ENCODE measurements at places on chromosomes 5 and 9.

DNA sequence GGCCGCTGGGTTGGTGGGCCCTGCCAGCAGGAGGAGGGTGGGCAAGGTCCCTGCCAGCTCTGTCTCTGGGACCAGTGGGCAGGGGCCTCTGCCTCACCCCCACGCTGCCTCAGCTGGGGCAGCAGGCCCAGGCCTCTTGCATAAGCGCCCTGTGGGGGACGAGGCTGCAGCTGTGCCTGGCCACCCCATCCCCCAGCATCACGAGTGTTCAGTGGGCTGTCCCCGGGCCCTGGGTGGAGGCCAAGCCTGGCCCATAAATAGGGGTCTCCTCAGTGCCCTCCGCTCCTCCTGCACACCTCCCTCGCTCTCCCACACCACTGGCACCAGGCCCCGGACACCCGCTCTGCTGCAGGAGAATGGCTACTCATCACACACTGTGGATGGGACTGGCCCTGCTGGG lies at the start of gene PTGDS:
PTGDS (plus strand) TSS at position 282 of the 400 bp plus-strand sequence; CDS start at position 357, 75 bp downstream.
- no peak for DNase-seq

DNA sequence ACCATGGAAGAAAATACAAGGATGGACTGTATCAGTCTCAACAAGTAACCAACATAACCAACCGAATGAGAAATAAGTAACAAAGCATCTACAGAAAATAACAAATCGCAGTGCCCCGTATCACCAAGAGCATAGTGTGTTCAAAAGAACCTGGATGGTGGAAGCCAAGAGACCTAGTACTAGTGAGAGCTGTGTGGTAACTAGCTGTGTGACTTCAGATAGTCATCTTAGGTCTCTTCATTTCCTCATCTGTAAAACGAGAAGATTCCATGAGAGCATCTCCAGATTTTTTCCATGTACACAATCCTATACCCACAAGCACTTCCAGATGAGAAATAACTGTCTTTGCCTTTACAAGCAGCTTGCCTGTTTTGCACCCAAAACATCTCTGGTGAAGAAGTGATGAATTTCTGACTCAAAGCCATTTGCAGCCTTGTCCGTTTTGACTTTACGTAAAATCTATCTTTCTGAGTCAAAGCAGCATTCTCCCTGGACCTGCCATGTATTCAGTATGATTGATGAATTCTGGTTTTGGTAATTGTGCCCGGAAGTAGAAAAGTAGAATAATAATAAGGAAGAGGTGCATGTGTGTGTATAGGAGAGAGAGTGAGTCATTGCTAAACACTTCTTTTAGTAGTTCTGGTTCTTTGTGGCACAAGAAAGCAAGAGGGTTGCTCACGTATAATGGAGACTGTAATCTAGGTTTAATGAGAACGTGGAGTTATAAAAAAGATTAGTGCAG lies 41.0 kb downstream of the AOPEP start:
- no peak for DNase-seq

GRCh38 chr9:98995059-98995671 lies 51.5 kb downstream of the COL15A1 start:
- no peak for DNase-seq

GRCh38 chr9:131500939-131501541 lies 1.7 kb upstream of the POMT1 start:
- DNase-seq: no peak

DNA sequence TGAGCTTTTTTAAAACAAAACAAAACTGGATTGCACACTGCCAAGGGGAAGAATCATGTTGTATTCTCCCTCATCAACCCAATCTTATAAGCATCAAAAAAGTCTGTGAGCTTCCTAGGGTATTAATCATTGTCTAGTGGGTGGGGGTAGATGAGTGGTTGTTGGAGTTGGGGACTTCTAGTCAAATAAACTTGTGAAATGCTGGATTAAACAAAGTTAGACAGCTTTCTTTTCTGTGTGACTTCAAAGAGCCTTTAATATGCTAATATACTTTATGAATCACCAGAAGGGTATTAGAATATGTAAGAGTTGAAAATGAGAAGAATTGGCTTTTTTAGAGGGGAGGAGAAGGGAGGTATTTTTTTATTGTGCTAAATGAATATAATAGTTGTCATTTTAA lies 87.7 kb downstream of the GALNT10 start:
- no peak for DNase-seq

DNA sequence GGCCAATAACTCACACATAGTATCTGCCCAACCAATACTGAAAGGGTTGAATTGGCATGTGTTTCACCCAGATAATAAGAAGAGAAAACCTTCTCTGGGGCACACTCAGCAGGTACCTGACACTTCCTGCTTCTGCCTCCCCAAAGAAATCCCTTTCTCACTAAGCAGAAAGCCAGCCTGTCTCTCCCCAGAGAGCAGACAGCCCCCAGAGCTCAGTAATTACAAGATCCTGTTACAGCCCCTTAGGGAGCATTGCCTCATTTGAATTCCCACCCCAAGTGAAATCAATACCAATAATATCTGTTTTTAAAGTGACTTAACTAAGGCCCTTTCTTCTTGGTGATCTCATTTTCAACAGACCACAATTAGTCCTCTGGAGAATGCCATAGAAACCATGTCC lies 38.5 kb upstream of the FOXI1 start:
- no peak for DNase-seq

- no peak for DNase-seq
Measured at GRCh38 chr9:131361202-131361833, 32.6 kb upstream of the PRRC2B start.

- DNase-seq: no peak
Measured at GRCh38 chr5:132277971-132278853, 16.0 kb upstream of the SLC22A4 start.

DNA sequence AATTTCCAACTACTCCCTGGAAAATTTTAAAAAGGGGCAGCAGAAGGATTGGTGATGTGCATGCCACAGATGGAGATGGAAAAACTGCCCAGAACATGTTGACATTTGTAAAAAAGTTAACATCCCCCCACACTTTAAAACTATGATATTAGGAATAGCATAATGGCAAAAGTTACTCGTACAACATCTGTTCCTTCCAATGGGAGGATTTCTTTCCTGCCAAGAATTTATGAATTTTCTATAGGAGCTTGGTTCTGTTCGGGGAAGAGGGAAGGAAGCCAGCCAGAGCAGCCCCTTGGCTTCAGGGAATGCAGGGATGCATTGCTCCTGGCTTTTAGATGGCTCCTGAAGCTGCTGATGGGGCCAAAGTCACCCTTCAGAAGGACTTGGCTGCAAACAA lies 22.7 kb downstream of the KLF4 start:
- no peak for DNase-seq

GRCh38 chr9:18185196-18185595 lies 288.8 kb upstream of the ADAMTSL1 start:
- no peak for DNase-seq

DNA sequence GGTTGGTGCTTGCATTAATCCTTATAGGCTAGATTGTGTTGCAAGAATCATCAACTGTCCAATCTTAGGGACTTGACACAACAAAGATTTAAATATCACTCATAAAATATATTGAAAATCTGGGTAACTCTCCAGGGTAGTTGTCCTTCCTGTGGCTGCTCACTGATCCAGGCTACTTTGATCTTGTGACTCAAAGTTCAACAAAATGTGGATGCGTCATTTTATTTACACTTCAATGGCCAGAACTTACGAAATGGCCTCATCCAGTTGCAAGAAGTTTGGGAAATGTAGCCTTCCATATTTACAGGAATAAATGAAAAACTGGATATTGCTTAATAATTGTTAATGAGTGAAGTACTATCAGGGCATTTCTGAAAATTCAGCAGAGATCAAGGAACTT lies 235.5 kb upstream of the ACTBL2 start:
- no peak for DNase-seq

GRCh38 chr9:117134826-117135500 lies 279.9 kb downstream of the ASTN2 start:
- DNase-seq: no peak

- no peak for DNase-seq
Measured at GRCh38 chr9:13847270-13847669, 466.7 kb downstream of the NFIB start.

DNA sequence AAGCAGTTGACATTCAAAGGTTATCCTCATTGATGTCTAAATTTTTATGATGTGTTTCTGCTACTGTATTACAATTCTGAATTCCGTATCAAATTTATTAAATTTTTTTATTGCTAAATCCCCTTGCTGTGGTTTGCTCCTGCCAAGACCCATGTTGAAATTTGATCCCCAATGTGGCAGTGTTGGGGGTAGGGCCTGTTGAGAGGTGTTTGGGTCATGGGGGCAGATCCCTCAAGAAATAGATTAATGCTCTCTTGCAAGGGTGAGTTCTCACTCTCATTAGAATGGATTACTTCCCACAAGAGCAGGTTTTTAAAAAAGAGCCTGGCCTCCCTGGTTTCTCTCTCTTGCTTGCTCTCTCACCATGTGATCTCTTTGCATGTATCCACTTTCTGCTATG lies 434.5 kb upstream of the POU5F2 start:
- no peak for DNase-seq

GRCh38 chr9:118414676-118415075 lies 710.5 kb downstream of the TLR4 start:
- no peak for DNase-seq

- DNase-seq: peak; percentile 61
Measured at GRCh38 chr5:179318221-179318955, 26.9 kb downstream of the ADAMTS2 start.

GRCh38 chr9:137355761-137356365 lies 53.8 kb upstream of the NRARP start:
- no peak for DNase-seq

DNA sequence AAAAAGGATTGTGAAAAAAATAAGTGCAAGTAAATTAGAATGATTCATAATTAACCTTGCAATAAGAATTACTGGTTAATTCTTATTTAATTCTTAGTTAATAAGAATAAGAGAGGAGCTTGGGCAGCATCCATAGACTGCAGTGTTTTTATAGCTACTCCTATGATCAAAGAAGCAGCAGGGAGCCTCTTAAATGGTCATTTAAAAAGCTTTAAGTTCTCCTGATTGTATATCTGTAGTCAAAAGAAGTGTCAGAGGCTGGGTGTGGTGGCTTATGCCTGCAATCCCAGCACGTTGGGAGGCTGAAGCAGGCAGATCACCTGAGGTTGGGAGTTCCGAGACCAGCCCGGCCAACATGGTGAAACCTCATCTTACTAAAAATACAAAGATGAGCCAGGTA lies 14.4 kb downstream of the ACER2 start:
- no peak for DNase-seq

DNA sequence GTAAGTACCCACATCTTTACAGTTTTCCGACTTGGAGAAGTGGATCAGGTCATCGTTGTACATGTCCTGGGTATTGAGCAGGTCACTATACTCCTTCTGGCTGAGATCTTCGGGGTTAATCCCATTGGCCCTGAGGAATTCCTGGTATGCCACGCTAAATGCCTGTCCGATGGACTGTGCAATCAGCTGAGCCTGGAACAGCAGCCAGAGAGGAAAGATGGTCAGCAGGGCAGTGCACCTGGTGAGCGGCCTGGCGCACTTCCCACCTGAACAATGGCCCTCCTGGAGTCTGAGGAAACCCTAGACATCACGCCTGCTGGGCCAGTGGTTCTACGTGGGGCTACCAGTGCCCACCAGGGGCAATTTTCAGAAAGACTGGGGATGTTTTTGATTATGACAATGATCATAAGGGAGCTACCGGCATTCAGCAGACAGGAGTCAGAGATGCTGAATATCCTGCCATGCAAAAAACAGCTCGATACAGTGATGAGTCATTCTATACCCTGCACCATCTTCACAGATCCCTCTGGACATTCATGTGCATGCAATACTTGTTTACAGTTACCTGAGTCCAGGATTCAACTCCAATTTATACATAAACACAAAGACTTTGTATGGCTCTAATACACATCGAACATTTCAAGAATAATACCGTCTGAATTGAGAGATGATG lies 127.2 kb downstream of the ENTREP1 start:
- DNase-seq: peak; percentile 24

GRCh38 chr9:90659650-90660364 lies 17.2 kb upstream of the DIRAS2 start:
- no peak for DNase-seq

DNA sequence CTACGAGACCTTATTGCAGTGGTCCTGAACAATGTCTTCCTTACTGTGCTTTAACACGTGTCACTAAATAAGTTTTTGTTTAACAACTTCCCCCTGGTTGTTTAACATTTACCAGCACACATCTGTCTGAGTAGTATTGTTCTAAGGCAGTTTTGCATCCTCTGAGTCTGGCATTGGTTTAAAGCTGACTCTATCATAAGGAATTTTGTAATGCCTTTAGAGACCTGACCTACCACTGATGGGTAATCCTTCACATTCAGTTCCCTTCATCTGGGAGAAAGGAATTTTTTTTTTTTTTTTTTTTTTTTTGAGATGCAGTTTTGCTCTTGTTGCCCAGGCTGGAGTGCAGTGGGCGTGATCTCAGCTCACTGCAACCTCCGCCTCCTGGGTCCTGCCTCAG lies 20.0 kb upstream of the PCAT7 start:
- no peak for DNase-seq

- DNase-seq: no peak
Measured at GRCh38 chr9:110820381-110820780, 151.8 kb downstream of the MUSK start.

- no peak for DNase-seq
Measured at GRCh38 chr5:173496129-173496882, 120.1 kb downstream of the BOD1 start.

DNA sequence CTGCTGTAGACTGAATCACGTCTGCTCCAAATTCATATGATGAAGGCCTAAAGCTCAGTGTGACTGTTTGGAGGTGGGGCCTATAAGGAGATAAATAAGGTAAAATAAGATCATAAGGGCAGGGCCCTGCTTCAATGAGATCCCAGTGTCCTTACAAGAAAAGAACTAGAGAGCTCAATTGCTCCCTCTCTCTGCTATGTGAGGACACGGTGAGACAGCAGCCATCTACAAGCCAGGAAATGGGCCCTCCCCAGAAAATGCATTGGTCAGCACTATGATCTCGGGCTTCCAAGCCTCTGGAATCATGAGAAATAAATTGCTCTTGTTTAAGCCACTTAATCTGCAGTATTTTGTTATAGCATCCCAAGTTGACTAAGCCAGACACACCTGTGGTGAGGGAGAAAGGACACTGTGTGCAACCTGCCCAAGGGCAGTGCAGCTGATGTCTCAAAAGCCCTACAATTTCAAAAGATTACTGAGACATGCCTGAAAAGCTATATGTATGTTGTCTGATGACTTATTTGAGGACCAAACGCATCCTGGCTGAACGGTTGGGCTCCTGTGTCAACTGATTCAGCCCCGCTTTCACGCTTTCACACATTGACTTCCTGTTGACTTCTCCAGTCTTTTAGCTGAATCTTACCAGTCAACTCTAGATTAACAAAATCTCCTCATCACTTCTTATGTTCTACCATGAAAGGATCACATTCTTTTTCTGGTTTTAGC lies 13.2 kb downstream of the GZMK start:
- DNase-seq: no peak

DNA sequence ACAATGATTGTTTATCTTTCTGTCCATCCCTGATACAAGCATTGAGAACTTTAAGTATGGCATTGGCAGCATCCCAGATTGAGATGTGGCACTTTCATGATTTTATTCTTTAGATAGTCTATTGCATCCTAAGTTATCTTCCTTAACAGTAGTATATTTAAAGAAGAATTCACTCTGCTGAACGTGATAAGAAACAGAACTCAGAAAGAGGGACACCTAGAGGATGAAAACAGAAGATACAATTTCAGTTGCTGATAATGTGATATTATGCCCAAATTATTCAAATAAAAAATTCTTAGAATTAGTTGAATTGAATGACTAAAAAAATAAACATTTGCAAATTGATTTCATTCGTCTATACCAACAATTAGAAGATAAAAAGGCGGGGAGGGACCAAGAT lies 218.1 kb upstream of the DMRTA1 start:
- no peak for DNase-seq

GRCh38 chr9:133904346-133905090 lies 87.6 kb downstream of the VAV2 start:
- DNase-seq: no peak
